ENCODE measurements at places on chromosomes 4 and X.

GRCh38 chr4:25799522-25799921 lies 63.3 kb downstream of the SEL1L3 start:
- DNase-seq: no peak

GRCh38 chrX:154036513-154036912 lies 16.8 kb upstream of the IRAK1 start:
- no peak for DNase-seq

DNA sequence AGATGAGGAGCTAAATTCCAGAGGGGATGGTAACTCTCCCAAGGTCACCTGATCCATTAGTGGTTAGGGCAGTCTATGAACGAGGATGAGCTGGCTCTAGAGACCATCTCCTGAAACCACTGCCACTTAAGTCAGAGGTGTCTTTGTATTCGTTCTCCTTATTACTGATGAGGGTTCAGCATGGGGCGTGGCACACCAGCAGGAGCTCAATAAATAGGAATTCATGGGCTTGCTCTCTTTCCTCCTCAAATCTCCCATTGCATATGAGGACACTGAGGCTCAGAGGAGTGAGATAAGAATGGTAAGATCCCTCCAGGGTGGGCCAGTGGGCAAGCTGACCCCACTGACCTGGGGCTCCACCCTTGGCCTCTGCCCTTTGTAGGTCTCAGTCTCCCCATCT lies 1.7 kb upstream of the GATA1 start:
- DNase-seq: no peak

GRCh38 chrX:132218100-132218812 lies 991 bp downstream of the RAP2C start:
- peak; percentile 73 for DNase-seq

GRCh38 chr4:81617545-81617944 lies 145.8 kb upstream of the RASGEF1B start:
- DNase-seq: no peak
